Mesenchymal stem cell (in vitro differentiated cells and primary cell): ENCODE measurements at places on chromosomes 6 and 20.

DNA sequence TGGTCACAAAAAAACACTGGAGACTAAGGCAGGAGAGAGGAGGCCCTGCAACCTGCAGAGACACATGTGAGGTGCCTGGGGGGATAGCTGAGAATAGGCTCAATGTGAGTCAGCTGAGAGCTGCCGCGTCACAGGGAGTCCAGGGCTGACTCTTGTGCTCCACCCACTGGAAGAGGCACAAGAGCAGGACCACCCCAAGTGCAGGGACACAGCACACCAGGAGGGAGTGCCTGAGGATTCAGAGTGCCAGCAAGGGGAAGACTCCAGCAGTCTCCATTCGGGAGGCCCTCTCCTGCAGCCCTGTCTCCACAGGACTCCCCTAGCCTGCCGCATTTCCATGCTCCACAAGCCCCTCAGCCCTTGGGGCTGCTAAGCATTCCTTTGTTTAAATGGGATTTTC, 105.5 kb downstream of the HUS1B start:
- H3K4me1 ChIP-seq: peaks cover 6% of the 10 kb centered on the region
- DNase-seq: peak; percentile 64
- no peaks in the 10 kb centered on the region for H3K27me3 ChIP-seq
- peaks cover 57% of the 10 kb centered on the region for H3K36me3 ChIP-seq
- H3K4me3 ChIP-seq: no peak overlapping the region
- no peak overlapping the region for H3K27ac ChIP-seq

DNA sequence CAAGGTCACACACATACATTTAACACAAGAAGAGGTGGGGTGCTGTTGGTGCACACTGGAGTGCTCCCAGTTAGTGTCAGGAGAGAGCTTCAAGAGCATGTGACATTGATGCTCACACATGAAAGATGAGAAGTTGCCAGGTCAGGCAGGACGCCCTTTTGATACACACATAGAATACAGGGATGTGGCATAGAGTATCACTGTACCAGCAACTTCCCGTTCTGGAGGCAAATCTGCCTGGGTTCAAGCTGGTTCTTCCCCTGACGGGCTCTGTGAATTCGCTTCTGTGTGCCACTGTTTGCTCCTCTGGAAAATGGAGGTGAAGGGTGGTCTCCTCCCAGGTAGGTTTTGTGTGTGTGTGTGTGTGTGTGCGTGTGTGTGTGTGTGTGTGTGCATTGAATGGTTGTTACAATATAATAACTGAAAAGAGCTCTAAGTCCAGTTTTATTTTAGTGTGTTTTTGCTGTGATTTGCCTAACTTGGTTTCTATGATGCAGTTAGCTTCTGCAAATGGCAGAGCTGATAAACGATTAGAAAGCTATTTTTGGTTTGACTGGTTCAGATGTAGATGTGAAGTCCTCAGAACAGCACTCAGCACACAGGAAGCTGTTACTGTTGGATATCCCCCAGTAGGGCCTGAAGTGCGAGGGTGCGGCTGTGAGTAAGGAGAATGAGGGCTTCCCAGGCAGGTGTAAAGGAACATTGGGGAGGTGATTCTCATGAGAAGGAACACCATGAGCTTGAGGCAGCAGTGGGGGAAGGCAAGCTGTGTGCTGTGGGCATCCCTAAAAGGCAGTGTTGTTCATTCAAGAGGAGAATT, 53.4 kb downstream of the HIVEP1 start:
- no peak for DNase-seq
- H3K36me3 ChIP-seq: no peaks in the 10 kb centered on the region
- no peak overlapping the region for H3K4me3 ChIP-seq
- H3K4me1 ChIP-seq: peaks cover 8% of the 10 kb centered on the region
- H3K27ac ChIP-seq: no peak overlapping the region
- H3K27me3 ChIP-seq: no peaks in the 10 kb centered on the region

DNA sequence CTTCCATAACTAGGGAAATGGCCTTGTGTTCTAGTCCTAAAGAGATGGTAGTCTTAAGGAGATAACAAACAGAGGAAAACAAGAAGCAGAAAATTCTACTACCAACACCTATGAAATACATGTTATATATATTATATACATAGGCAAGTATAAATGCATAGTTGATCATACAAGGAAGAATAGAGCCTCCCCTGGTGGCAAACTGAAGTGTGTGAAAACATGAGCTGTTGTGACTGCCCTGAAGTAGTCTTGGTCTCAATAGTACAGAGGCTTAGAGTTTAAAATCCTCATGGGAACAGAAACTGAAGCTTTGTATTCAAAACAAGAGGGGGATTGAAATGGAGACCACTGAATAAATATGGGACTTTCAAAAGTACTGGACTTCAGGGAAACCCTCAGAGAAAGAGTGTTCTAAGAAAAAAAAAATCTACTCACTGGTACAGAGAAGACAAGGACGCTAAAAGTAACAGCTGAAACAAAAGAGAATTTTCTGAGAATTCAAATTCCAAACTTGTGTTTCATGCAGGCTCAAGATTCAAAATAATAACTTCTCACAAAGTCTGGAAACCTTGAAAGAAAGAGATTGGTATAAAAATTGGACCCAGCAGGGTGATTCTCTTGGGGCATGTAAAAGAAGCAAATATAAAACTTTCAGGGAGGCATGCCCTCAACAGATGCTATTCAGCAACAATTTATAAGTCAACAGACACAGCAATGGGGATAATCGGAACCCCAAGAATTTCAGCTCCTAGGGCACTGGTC, 59.7 kb upstream of the SAMD3 start:
- no peaks in the 10 kb centered on the region for H3K27me3 ChIP-seq
- H3K36me3 ChIP-seq: no peaks in the 10 kb centered on the region
- peak; percentile 4 for DNase-seq
- H3K4me3 ChIP-seq: peak overlapping the region; percentile 14
- H3K4me1 ChIP-seq: no peaks in the 10 kb centered on the region
- H3K27ac ChIP-seq: no peak overlapping the region

DNA sequence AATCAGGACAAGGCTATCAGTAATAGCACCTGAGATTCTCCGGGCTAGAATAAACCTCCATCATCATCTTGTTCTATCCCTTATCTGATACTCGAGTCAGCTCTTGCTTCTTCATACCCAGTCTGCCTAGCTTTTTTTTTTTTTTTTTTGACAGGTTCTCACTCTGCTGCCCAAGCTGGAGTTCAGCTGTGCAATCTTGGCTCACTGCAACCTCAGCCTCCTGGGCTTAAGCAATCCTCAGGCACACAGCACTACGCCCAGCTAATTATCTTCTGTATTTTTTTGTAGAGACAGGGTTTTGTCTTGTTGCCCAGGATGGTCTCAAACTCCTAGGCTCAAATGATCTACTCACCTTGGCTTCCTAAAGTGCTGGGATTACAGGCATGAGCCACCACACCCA, 19.5 kb downstream of the SRSF6 start:
- no peak for DNase-seq
- H3K27ac ChIP-seq: no peak overlapping the region
- H3K4me3 ChIP-seq: no peak overlapping the region
- no peaks in the 10 kb centered on the region for H3K36me3 ChIP-seq
- H3K4me1 ChIP-seq: peaks cover 2% of the 10 kb centered on the region

- no peak overlapping the region for H3K4me3 ChIP-seq
- H3K36me3 ChIP-seq: peaks cover 8% of the 10 kb centered on the region
- H3K27me3 ChIP-seq: no peaks in the 10 kb centered on the region
- no peak overlapping the region for H3K27ac ChIP-seq
- H3K4me1 ChIP-seq: no peaks in the 10 kb centered on the region
Measured at GRCh38 chr6:97175806-97176205, 107.2 kb downstream of the MMS22L start.

DNA sequence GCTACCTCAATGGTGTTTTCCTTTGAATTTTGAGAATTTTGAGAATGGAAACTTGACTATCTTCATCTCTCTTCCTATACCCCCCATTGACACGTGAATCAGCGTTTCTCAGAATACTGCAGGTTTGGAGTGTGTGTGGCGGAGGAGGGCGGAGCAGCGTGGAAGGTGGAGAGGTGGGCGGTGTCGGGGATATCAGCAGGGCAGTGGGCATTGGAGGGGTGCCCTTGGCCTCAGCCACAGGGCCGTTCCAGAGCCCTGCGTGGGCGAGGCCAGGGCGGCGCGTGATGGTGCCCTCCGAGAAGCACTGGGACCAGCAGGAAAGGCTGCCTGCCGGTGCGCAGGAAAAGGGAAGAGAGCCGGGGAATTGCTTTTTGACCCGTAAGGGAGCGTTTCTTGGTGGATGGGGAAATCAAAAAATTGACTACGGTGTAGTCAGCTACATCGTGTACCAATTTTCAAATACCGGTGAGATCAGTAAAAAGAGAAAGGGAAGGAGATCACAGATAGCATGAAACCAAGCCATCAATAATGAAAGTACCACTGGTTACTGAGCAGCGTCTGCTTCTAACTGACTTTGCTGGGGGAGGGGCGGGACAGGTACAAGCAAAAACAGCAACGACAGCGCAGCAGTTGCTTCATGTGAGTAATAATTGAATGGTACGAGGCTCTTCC, 82.7 kb upstream of the DUSP22 start:
- H3K4me3 ChIP-seq: no peak overlapping the region
- H3K36me3 ChIP-seq: no peaks in the 10 kb centered on the region
- no peak for DNase-seq
- H3K27ac ChIP-seq: no peak overlapping the region

DNA sequence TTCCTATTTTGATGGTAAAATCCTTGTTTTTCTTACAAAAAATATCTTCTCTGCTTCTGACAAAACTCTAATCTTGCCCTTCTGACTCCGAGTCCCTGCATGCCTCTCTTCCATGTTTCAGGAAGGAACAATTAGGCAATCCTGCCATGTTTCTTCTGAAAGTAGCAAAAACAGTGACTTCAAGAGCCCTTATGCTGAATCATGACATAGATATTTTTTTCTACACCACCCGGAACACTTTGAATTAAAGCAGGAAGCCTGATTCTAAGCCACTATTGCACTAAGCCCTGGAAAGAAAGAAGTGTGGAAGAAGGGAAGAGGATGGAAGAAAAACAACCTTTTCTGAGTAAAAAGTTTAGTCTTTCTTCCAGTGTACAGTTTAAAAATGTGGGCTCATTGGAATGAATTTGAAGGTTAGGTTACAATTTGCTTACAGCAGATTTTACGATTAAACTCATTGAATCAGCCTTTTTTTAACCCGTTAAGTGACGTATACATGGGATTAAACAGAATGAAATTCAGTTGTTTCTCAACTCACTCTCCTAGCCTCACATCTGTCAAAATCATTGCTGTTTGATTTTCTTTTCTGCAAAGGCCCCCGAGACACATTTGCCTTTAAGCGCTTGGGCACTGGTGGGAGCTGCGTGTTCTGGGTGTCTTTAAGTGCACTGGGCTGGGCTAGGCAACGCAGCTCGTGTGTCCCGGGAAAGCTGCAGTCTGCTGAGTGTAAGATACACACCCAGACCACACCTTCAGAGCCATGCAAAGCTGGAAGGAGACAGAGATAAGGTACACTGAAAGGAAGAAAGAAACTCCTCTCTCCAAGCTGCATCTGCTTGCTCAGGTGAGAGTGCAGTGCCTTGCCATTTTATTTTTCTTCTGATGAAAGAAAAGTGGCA, 159.4 kb upstream of the CITED2 start:
- H3K27ac ChIP-seq: peak overlapping the region; percentile 55
- H3K4me1 ChIP-seq: peaks cover 16% of the 10 kb centered on the region
- H3K36me3 ChIP-seq: no peaks in the 10 kb centered on the region
- no peaks in the 10 kb centered on the region for H3K27me3 ChIP-seq
- peak; percentile 92 for DNase-seq
